ENCODE measurements at places on chromosomes 16 and 17.

- no peak for DNase-seq
Observed at GRCh38 chr17:3918372-3919122, 2.3 kb upstream of the P2RX1 start.

- no peak for DNase-seq
Observed at GRCh38 chr17:32487473-32488176, 832 bp downstream of the CDK5R1 start.

GRCh38 chr16:83974475-83974874, 6.4 kb downstream of the NECAB2 start:
- DNase-seq: no peak

DNA sequence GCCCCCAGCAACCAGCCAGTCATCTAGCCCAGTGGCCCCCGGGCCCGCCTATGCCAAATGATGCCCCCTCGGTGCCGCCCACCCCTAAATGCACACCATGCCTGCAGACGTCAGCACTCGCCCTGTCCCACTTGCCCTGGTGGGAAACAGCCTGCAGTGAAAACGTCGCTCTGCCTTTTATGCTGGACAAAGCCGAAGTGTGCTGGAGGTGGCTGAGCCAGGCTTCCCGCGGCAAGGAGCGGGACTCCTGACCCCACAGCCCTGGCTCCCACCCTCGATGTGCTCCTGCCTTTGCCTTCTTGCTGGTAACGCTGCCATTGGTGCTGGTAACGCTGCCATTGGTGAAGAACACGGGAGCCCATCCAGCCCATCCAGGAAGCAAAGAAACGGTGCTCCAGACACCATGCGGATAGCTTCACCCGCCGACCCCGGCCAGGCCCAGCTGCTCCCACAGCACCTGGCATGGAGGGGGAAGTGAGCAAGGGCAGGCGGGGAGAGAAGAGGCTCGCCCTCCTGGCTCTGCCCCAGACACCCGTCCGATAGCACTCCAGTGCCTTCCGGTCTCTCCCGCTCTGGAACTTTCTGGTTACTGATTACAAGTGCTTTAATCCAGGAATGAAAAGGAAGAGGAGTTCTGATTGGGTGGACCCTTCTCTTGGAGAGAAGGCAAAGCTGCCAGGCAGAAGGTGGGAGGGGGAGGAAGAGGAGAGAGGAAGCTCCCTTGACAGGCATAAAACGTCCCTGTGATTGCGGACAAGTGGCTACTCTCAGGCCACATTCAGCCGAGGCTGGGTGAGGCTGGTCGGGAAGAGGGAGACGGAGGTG, 4.0 kb upstream of the BAIAP2 start:
- no peak for DNase-seq

GRCh38 chr17:81256616-81257015, 17.5 kb downstream of the NDUFAF8 start:
- DNase-seq: no peak

DNA sequence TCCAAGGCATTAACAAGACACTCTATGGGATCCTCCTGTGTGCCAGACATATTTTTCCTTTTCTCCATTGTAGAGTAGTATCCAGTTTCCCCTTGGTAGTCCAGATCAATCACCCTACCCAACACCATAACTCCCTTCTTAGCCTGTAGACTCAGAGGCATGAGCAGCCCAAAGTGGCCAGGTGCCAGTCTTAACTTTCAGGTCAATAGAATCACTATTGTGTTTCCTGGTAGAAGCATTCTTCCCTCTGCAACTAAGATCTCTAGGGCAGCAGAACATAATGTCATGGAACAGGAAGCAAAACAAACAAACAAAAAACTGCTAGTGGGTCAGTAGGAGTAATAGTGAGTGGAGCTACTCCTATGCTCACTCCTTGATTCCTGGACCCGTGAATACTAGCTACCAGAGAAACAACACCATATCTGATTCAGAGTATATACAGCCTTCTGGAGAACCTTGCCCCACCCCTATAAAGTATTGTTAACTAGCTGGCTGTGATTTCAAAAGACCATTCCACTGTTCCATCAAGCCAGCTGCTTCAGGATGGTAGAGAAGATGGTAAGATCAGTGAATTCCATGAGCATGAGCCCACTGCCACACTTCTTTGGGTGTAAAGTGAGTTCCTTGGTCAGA, 11.2 kb upstream of the CLEC19A start:
- DNase-seq: no peak

DNA sequence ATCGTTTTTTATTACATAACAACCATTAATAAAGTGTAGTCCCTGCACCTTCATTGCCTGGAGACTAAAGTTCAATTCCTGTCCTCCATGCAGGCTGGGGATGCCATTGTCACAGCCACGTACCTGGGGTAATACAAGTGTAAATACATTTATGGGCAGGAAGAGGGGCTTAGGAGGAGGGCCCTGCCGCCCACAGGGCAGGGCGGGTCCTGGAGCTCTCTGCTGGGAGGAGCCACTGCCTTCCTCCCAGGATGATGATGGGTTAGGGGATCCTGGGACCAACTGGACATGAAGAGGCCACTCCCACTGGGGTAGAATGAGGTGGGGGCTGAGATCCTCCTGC, 44.1 kb upstream of the SLC38A10 start:
- no peak for DNase-seq

GRCh38 chr16:50313596-50314478, 47.5 kb downstream of the ADCY7 start:
- DNase-seq: no peak

GRCh38 chr16:11627822-11628457, 40.3 kb upstream of the SNN start:
- DNase-seq: no peak

- DNase-seq: no peak
Observed at GRCh38 chr16:59148056-59148768, 414.1 kb upstream of the GOT2 start.

DNA sequence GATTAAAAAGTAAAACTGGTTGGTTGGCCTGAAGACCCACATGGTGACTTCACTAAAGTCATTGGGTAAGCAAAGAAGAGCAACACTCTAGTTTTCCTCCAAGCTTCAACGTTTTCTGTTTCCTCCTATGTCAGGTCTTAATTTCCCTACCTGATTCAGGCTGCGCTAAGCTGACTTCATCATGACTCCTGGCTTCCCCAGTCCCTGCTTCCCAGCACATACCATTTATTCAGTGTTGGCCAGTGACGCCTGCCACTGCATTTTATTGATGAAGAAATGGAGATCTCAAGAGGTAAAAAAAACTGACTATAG, 645.3 kb downstream of the WWOX start:
- DNase-seq: no peak

DNA sequence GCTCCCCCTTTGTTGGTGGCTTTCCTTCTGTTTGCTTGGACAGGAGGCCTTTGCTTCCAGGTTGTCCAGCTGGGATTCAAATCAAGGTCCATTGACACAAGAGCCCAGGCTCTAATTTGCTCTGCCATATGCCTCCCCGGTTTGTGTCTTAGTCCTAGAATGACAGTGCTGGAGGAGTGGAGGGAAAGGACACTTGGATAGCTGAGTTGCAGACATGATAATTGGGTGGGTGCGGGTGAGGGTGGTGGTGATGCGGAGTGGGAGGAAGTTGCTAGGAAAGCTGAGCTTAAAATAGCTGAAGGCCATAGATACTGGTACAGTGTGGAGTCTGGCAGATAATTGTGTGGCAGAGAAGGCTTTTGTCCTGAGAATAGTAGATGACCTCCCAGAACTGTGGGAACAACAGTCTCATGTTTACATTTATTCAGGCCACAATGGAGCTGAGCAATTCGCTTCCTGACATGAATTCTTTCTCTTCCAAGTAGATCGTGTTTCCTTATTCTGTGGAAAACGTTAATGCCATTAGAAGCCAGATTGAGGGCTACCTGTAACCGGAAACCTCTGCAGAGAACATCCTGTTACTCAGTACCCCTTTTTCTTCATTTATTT, 23.8 kb downstream of the SEC14L1 start:
- DNase-seq: no peak

DNA sequence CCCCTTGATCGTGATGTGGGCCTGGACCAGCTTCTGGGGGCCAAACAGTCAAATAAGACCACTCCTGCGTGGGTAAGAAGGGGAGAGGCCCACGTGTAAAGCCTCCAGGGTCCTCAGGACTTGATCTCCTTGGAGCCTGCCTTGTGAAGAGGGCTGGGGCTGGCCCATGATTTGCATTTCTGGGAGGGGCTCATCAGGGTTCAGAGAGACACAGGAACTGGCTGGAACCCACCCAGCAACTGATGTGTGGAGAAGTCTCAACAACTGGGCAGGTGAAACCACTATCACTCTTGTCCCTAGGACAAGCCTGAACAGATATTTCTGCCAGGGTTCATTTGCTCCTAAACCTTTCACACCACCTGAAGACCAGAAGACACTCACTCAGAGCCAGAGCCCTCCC, 214.7 kb downstream of the ZNF423 start:
- DNase-seq: no peak

DNA sequence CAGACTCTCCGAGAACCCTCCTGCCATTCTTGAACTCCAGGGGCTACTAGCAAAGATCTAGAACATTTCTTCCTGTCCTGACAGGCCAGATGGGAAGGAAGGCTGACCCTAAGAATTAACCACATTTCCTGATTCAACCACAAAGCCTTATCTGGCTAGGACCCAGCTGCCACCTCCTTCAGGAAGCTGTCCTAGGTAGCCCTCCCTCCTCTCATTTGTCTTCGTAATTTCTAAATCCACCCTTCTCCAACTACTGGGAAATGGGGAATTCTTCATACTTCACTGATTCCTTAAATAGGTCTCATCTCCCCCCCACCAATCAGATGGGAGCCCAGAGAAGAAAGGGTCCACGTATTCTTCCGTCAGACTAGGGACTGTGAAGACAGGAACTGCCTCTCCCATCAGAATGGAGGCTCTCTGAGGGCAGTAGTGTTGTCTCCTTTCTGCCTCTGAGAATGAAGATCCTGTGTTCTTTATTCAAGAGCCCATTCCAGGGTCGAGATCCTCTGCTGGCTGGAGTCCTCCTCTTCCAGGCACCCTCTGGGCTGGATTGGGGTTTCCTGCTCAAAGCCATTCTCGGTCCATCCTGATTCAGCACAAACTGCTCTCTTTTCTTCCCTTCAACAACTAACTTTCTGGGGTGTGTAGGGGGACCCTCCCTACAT, 2.1 kb downstream of the SAMD14 start:
- DNase-seq: no peak

DNA sequence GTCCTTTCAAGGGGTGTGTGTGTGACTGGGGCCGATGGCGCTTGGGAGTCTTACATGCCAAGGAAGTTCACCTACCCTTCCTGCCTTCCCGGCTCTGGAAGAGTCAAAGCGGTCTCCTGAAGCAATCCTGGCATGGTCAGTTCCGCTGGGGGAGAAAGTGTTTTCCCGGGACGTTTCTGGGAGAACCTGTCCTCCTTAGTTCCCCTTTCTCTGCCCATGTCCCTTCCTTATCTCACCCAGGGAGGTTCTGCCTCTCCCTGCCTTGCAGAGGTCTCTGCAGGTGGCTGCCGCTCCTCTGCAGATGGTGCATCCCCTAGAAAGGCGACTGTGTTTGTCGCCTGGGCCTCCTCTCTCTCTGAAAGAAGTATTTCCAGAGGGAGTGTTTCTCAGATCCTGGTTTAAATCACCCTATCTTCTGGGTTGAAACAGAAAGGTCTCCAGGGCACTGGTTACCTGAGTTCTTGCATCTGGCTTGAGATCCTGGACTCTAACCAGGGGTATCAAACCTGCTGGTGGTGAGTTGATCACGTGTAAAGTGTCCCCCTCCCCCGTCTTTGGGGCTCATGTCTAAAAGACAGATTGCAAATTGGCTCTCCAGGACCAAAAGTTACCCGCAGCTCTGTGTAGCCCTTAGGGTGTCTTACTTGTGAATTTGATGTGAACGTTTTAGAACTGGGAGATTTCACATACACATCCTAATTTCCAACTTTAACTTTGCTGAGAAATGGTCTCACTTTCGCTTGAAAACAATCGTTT, 1.9 kb downstream of the PRKCB start:
- no peak for DNase-seq

DNA sequence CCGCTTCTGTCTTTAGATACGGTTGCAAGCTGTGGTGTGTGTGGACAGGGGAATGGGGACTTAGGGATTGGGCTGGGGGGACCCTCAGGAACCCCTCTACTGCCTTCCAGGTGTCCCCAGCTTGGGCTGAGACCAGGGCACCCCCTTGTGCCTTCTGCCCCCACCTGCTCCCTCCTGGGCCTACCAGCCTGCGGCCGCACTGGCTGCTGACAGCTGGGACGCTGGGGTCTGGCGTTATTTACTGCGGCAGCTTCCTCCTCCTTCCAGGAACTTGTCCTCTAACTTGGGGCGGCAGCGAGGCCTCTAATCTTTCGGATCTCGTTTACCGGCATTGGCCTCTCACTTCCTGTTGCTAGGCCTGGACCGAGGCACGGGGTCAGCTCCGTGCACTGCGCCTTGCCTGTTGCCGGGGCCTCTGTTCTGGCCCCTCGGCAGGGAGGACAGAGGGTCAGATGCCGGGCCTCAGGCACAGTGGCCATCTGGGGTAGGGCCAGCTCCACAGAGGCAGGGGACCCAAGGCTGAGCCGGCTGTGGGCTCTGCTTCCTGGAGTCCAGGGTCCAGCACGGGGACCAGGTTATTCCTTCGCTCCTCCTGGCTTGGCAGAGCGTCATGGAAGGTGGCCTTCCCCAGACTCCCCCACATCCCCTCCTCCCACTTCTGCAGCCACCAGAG, 31.8 kb downstream of the TMEM235 start:
- DNase-seq: no peak

- no peak for DNase-seq
Observed at GRCh38 chr17:70006159-70006558, 68.9 kb upstream of the KCNJ16 start.

DNA sequence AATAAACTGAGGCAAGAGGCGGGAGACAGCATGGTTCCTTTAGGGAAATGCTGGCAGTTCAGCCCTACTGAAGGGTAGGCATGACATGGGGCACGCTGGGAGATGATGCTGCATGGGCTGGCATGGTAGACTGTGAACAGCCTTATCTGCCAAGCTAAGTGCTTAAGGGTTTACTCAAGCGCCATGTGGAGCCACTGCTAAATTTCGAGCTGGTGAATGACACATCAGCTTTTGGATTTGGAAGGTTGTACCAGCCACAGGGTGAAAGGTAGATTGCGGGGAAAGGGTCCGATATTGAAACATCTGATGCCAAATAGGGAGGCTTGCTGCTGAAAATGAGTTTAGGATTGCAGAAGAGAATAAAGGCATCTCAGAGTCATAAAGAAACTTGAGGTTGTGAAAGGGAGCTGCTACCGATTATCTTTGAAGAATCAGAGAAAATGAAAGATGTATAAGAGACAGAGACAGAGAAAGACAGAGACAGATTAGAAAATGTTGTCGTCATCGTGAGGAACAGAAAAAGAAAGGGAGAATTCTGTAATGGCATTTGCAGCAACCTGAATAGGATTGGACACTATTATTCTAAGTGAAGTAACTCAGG, 16.3 kb downstream of the PIK3R5 start:
- DNase-seq: no peak

GRCh38 chr16:65384441-65384840, 262.6 kb upstream of the CDH11 start:
- no peak for DNase-seq

GRCh38 chr16:70496513-70496912, 26.8 kb downstream of the COG4 start:
- DNase-seq: no peak

GRCh38 chr17:35052780-35053179, 10.7 kb downstream of the RFFL start:
- DNase-seq: no peak
